ENCODE measurements at places on chromosomes 13 and 19.

DNA sequence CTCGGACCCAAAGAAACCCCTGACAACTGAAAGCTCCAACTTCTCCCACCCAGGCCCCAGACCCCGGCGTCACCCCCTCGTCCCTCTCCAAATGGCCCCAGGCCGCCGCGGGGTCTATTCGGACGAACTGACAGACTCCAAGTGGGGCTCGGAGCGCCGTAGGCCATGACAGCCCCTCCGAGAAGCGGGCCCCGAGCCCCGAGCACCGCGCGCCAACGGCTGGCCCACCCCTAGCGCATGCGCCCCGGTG, 360 bp downstream of the DDX39A start:
- DNase-seq: no peak

GRCh38 chr13:112058519-112058873, 8.5 kb upstream of the SOX1 start:
- no peak for DNase-seq

DNA sequence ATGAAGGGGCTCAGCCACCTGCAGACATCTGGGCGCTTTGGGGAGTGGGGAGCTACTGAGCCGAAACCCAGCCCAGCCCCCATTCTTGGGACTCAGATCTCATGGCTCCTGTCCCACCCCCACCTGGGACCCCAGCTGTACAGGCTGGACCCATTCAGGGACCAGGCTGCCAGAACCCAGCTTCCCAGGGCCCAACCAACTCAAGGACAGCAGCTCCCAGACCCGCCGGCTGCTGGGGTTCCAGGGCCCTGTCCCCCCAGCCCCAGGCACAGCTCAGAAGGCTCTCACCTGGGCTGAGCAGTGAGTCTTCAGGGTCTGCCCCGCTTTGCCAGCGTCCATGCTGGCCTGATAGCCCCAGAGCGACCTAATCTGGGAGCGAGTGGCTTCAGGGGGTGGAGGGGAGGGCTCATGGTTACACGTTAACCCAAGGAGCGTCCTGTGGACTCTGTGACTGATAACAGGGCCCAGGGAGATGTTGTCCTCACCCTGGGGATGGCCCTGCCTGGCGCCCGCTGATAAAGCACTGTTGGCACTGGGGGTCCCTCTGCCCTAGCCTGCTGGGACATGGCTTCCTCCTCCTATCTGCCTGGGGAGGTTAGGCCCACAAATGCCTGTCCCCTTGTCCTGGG, at the start of gene TMEM86B:
Gene TMEM86B (minus strand): TSS at position 361 of the 629 bp plus-strand sequence. CDS start 22 bp downstream, at position 339.
- no peak for DNase-seq

- DNase-seq: no peak
Measured at GRCh38 chr19:4506449-4507149, 11.7 kb downstream of the PLIN4 start.

DNA sequence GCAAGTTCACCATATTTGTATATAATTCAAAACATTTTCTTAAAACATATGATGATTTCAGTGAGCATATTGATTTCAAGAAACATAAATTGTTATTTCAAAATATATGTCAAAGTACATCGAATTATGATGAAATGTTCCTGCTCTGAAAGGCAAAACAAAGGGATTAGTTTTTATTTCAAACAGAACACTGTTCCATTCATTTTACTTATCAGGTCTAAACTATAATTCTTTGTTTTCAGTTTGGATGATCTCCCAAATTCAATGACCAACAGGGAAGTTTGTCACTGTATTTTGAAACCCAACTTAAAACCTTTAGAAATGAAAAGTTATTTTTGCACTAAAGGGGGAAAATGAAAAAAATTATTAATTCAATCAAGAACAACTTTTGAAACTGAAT, 610.2 kb downstream of the SLITRK1 start:
- no peak for DNase-seq

GRCh38 chr13:42950181-42950580, 41.9 kb downstream of the EPSTI1 start:
- DNase-seq: no peak

Measured in CD4-positive, alpha-beta T cell treated with Interleukin-21 for 1 hour (primary cell).